ENCODE measurements at places on chromosomes 12 and 14. TPM values are rescaled to one million over a fixed set of nuclear protein-coding genes. Genes with fewer than 3 reads are reported as not detected.

The TRIP11 gene
- 7.1 TPM for polyA plus RNA-seq

The KRT71 gene
- not detected for polyA plus RNA-seq

The CCDC60 gene
- 1.3 TPM for polyA plus RNA-seq

The TAS2R9 gene
- not detected for polyA plus RNA-seq

The RILPL1 gene
- polyA plus RNA-seq: 1.4 TPM

The NGB gene
- polyA plus RNA-seq: not detected
